Tibial nerve (tissue), 4 donors: ENCODE measurements at places on chromosomes 3 and 15. TPM values are rescaled to one million over a fixed set of nuclear protein-coding genes. Genes with fewer than 3 reads are reported as not detected.

The LRRC3B gene
- not detected for total RNA-seq

The TRH gene
- total RNA-seq, result not detected

The SEMA3B gene
- total RNA-seq, result 334 TPM

The NUP210 gene
- total RNA-seq, result 2.2 TPM

GRCh38 chr3:186751480-186751879 is 31.9 kb upstream of the EIF4A2 start:
- DNase-seq, result no peak

The CHRNB4 gene
- total RNA-seq, result not detected

The C3orf20 gene
- total RNA-seq, result not detected

DNA sequence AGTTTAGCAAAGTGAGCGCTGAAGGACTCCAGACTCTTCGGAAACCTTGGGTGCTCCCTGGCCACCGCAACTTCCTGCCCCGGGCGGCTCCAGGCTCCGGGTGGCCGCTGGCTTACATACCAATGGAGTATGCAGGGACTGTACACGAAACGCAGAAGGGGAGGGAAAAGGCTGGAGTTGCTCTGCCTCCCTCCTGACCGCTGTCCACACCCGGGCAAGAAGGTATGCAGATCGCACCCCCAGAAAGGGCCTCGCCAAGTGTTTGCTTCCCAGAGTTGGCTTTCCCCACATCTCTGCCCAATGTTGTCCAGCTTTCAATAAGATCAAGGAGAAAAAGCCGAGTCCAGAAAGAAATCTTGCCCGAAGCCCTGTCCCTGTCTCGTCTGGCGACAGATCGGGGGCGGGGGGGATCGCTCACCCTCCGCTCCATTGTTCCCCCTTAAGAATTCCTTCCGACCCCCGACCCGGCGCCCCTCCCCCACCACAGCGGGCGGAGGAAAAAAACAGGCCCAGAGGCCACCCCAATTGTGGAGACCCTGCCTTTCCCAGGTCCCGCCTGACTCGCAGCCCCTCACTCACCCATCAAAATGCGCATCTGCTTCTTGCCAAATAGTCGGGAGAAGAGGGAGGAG is 533 bp downstream of the ARF4 start:
- peak; percentile 58 for DNase-seq

GRCh38 chr3:194816748-194817591 is 131.3 kb downstream of the FAM43A start:
- DNase-seq, result no peak

DNA sequence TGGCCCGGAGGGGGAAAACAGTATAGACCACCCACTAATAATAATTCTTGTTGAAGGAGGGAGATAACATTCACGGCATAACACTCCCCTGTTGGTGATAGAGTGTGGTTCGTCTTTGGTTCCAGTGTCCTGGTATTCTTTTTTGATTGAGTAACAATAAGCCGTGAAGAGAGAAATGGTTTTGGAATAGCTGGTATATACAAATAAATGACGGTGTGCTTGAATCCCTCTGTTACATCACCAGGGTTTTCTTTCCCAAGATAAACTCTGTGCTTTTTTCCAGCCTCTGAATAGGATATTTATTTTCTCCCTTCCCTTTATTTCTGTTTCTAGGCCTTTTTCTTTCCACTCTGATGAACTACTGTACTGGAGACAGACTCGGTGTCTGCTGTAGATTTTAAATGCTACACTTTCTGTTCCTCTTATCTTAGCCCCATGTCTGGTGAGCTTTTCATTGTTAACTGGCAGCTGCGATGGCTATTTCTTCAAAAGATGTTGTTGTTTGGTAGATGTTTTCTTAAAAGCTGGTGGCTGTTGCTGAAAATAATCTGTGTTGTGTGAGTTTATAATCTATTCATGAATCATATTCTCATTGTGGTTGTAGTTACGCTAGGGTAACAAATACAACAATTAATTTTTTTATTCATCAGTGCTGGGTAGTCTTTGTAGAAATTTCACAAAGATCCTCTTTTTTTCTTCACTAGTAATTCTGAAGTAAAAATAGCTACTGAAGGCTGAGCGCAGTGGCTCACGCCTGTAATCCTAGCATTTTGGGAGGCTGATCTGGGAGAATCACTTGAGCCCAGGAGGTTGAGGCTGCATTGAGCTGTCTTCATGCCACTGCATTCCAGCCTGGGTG is 15.5 kb upstream of the SCAANT1 start:
- DNase-seq, result no peak

GRCh38 chr3:18426597-18427193 is 1.6 kb upstream of the SATB1 start:
- DNase-seq, result no peak

The UBR1 gene
- total RNA-seq, result 31.6 TPM

The CCDC191 gene
- total RNA-seq, result 7.5 TPM

The KLHL40 gene
- 0.42 TPM for total RNA-seq

- DNase-seq, result no peak
Observed at GRCh38 chr3:86938416-86939105, 52.4 kb downstream of the VGLL3 start.

DNA sequence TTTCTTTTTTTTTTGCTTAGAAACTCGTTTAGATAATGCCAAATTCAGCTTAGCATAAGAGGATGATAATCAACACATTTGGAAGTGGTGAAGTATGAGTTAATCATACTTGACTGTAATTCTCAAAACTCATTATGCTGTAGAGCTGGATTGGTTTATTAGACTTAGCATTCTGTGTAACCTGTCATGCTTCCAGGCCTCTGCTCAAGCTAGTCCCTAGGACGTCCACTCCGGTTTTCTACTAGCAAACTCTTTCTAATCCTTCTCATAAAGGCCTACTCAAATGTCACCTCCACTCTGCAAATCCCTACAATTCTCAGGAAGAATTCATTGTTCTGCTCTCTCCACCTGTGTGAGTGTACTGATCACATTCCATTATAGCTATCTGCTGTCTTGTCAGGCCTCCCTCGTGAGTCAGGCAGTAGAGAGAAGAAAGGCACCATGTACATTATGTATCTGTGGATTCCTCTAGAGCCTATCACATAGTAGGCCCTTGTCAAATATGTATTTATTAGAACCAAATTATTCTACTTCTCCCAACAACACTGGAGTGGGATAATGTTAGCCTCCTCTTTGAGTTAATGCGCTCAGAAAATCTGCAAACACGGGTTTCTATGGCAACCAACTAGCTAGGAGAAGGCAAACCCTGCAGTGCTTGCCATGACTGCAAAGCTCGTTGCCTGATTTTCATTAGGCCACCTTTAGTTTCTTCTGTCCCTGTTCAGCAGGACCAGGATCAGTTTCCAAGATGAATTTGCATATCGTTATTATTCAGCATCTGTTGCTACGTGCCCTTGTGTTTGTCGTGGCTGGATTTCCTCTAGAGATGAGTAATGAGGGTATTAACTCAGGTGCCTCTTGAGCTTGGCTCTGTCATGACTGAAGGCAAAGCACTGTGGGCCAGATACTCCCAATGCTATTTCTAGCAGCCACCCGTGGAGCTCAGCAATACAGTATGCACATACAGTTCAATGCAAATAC is 30.7 kb downstream of the ATP13A5 start:
- no peak for DNase-seq

GRCh38 chr3:194871143-194871863 is 185.6 kb downstream of the FAM43A start:
- DNase-seq, result no peak

DNA sequence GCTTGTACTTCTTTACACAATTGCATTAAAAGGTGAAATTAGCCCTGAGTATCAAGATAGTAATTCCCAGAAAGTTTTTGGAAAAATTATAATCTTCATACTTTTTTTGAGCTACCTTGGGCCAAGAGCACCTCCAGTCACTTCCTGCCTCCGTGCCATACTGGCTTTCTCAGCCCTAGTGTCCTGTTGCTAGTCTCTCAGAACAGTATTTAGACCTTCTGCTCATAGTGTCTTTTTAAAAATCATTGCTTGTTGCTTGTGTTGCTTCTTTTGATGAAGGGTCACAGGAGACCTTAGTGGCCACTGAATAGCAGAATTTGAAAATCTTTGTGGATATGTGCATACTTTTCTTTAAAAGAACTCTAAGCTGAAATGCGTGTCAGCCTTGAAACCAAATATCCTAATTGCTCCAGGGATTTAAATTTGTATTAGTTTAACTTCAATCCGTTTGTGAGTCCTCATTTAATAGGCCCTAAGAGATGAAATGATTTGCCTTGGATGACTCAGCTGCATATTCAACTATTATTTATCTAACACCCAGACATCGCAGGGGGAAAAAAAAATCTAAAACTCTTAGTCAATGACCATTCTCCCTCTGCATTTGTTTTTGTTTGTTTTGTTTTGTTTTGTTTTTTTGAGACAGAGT is 29.1 kb upstream of the LXN start:
- no peak for DNase-seq

The PCOLCE2 gene
- 48.9 TPM for total RNA-seq

- DNase-seq, result no peak
Observed at GRCh38 chr3:23430781-23431398, 227.8 kb downstream of the UBE2E2 start.

The HGD gene
- not detected for total RNA-seq

The LRRFIP2 gene
- 61.3 TPM for total RNA-seq

The MITF gene
- total RNA-seq, result 26.9 TPM

DNA sequence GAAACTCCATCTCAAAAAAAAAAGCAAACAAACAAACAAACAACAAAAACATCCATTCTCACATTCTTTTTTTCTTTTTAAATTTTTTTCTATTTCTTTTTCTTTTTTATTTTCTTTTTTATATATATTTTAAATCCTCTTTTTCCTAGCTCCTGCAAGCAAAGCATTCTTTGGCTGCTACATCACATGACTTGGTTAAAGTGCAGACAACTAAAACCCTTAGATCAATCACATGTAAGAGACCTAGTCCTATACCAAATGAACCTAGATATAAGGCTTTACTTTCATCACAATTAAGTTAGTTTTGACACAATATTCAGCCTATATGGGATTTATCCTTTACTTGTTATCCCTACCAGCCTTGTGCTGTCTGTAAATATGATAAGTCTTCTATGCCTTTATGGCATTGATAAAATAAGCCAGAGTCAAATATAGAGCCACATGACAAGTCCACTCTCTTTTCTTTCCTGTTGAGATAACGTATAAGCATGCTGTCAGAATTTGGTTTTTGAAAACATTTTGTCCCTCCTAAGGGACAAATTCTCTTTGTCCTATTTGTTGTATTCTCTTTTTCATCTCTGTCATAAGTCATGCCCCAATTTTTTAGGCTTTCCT is 11.3 kb downstream of the UBR1 start:
- no peak for DNase-seq

The TRIM42 gene
- not detected for total RNA-seq

DNA sequence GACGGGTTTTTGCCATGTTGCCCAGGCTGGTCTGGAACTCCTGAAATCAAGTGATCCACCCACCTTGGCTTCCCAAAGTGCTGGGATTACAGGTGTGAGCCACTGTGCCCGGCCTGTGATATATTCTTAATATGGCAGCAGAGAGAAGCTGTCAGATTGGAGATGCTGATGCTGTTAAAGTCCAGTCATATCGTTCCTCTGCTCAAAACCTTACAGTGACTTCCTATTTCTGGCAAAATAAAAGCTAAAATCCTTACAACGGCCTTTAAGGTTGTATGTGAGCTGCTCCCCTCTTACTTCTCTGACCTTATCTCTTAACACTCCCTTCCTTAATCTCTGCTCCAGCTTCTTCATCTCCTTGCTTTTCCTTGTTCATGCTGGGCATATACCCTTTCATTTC is 26.6 kb upstream of the MGA start:
- DNase-seq, result no peak

DNA sequence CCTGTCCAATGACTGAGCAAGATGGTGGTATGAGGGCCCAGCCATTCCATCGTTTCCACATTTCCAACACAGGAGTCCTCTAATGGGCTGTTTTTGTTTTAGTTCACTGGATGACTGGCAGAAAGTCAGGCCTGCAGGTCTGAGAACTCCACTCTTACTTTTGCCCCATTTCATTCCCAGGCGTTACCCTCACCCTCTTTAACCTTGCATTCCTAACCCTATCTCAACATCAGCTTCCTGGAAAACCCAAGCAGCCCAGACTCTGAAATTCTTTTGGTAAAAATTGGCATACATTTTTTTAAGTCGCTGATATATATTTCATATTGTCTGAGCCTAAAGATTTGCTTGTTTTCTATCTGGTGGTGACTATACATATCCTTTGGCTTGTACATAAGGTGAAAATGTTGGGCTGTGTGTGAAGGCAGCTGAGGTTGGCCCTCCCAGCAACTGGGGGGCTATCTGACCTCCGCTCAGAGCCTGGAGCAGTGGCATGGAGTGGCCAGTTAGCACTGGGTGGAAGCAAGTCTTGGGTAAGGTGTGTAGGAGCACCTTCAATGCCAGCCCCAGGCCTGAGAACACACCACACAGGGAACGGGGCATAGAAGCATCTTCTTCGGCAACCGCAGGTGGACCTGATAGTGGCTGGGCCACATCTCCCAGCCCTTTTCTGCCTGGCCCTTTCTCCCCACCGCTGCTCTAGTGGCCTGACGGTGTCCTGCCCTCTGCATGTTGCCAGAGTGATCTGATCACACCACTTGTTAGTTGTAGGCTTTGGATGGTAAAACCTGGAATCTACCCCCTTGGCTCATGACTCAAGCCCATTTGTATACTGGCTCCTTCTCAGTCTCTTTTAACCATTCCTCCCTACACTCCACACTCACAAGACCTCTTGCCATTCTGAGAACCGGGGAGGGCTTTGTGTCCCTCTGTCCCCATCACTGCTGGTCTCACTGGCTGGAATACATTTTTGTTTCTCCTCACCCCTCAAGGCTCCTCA is 50.0 kb downstream of the AMOTL2 start:
- no peak for DNase-seq

The MORC1 gene
- 0.20 TPM for total RNA-seq

GRCh38 chr3:178492491-178492890 is 43.7 kb upstream of the KCNMB2 start:
- DNase-seq, result no peak

The GABRB3 gene
- 1.2 TPM for total RNA-seq

The GOLGA6L25 gene
- not detected for total RNA-seq

GRCh38 chr3:88460369-88460768 is 310.6 kb downstream of the C3orf38 start:
- DNase-seq, result no peak

- no peak for DNase-seq
Observed at GRCh38 chr3:189056646-189057335, 115.0 kb upstream of the TPRG1 start.

DNA sequence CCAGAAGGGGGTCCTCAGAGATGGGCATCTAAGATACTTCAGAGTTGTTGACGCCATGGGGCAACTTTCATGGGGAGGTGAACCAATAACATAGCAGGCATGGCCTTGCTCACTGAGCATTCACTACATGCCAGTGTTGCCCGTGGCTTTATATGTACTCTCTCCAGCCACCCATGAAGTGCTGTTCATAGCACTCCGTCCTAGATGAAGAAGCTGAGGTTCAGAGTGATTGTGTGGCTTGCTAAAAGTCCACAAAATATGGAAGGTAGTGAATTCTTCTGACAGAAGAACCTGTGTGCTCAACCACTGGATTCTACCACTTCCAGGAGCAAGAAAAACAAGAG is 9.8 kb upstream of the SEMA4B start:
- DNase-seq, result no peak

GRCh38 chr3:165805946-165806561 is 31.2 kb downstream of the BCHE start:
- no peak for DNase-seq

- DNase-seq, result no peak
Observed at GRCh38 chr3:126456766-126457388, 18.8 kb downstream of the ZXDC start.
